ENCODE measurements at places on chromosomes 5 and 9. TPM values are rescaled to one million over a fixed set of nuclear protein-coding genes. Genes with fewer than 3 reads are reported as not detected.

GRCh38 chr5:134275822-134276221 is 49.9 kb upstream of the PPP2CA start:
- no peak for DNase-seq

GRCh38 chr5:154333016-154333415 is 112.8 kb upstream of the SAP30L start:
- no peak for DNase-seq

The PRKACG gene
- polyA plus RNA-seq, result not detected

The FOXD4L5 gene
- not detected for polyA plus RNA-seq

The CXXC5 gene
- 2.7 TPM for polyA plus RNA-seq

Data from CD4-positive, alpha-beta memory T cell (primary cell).